Mesenteric fat pad (tissue), 1 donor: ENCODE measurements at places on chromosomes 4 and X. TPM values are rescaled to one million over a fixed set of nuclear protein-coding genes. Genes with fewer than 3 reads are reported as not detected.

The VEGFC gene
- 27.6 TPM for total RNA-seq

The CT45A2 gene
- not detected for total RNA-seq

The FRYL gene
- total RNA-seq: 53.0 TPM

The OCIAD2 gene
- 4.5 TPM for total RNA-seq

The SPARCL1 gene
- total RNA-seq: 302 TPM

The LRIT3 gene
- 0.16 TPM for total RNA-seq

- DNase-seq: no peak
These were observed 754.3 kb upstream of the MAGEB2 start for GRCh38 chrX:29461039-29461438.

DNA sequence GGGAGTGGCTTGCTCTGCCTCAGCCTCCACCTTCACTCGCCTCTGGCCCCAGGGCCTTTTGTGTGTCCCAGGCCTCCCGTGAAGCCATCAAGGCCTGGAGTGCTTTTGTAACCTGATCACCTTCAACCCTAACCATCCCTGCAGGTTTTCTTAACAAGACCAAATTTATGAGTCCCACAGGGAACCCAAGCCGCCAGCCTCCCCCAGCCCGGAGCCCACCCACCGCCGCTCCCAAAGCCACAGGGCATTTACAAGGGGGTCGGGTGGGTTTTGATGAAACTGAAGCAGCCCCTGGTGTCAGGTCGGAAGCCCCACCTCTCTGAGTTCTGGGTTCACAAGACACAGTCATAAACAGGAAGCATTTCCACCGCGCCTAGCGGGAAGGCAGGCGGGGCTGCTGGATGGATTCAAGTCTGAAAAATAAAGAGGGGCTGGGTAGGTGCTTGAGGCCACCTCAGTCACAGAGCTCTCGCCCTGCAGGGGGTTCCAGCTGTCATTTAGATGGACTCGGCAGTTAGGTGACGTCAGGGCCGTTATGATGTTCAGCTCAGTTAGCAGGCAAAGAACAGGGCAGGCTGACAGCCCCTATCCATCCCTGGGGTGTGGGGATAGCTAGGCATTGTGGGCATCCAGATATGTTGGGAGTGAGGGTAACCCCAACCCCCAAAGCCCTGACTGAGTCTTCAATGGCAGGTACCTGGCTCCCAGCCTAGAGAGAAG, 128.5 kb downstream of the BCOR start:
- no peak for DNase-seq

GRCh38 chr4:185773419-185773818, 38.6 kb downstream of the SORBS2 start:
- DNase-seq: no peak

- DNase-seq: no peak
These were observed 1.5 kb downstream of the NMU start for GRCh38 chr4:55634417-55635128.

DNA sequence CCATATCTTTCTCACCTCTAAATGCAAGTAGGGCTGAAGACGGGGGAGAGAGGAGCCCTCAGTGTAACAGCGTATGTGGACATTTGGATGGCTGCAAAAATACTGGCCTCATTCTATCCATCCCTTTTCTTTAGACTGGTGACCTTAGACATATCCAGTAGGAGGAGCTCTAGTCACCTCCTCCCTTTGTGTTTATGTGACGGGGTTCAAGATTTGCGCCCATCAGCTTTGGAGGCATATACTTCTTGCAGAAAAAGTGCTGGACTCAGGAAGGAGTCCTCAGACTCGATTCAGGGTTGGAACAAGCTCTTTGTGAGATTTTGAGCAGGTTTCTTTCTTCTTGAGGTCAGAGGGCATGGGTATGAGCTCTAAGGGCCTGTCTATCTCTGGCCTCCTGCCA, 86.2 kb downstream of the MAMLD1 start:
- DNase-seq: no peak

DNA sequence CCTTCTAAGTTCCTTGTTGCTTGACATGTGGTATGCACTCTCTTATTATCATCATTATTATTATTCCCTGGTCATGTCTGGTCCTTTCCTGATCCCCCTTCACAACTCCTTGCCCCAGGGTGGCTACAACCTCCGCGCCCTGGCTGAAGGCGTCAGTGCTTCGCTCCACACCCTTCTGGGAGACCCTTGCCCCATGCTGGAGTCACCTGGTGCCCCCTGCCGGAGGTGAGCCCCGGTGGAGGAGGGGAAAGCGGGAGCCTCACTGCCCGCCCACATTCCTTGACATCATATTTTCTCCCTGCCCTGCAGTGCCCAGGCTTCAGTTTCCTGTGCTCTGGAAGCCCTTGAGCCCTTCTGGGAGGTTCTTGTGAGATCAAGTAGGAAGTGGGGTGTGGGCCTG, 11.0 kb upstream of the ERAS start:
- DNase-seq: no peak

- DNase-seq: no peak
These were observed 37.5 kb upstream of the STK26 start for GRCh38 chrX:131985526-131986049.

DNA sequence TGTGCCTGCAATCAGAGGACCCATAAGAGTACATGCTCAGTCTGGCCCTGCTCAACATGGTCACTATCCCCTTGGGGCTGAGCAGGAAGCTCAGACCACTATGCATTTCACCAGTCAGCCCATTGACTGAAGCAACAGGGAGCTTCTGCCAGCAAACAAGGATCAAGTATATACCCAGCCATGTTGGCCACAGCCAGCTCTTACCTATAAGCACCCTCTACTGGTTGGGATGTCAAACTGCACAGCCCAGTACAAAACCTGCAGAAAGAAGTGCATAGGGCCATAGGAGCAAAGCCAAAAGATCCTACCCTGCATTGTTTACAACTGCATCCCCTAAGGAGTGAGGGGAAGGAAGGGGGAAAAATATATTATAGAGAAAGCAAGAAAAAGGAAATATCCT, 214.4 kb upstream of the CPEB2 start:
- no peak for DNase-seq

- no peak for DNase-seq
These were observed 163.6 kb upstream of the ANK2 start for GRCh38 chr4:112885897-112886296.

DNA sequence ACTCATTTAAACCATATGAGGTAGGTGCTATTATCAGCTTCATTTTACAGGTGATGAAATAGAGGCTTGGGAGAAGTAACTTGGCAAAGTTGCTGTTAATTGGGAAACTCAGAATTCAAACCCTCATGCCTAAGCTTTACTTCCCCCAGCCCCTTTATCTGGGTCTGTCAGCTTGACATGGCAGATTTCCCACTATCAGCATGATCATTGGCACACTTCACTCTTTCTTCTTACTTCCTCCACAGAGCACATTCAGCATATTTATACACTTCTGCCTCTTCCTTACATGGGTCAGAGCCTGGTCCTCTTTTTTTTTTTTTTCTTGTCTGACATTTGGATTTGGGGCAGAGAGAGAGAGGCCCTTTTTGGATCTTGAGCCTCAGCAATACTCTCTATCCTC, 56.5 kb upstream of the ARX start:
- DNase-seq: no peak

GRCh38 chrX:68072041-68072440, 361.3 kb downstream of the OPHN1 start:
- DNase-seq: no peak

GRCh38 chrX:77788050-77788449, 2.0 kb upstream of the ATRX start:
- no peak for DNase-seq

- DNase-seq: no peak
These were observed 15.3 kb upstream of the HPGD start for GRCh38 chr4:174537634-174538033.

DNA sequence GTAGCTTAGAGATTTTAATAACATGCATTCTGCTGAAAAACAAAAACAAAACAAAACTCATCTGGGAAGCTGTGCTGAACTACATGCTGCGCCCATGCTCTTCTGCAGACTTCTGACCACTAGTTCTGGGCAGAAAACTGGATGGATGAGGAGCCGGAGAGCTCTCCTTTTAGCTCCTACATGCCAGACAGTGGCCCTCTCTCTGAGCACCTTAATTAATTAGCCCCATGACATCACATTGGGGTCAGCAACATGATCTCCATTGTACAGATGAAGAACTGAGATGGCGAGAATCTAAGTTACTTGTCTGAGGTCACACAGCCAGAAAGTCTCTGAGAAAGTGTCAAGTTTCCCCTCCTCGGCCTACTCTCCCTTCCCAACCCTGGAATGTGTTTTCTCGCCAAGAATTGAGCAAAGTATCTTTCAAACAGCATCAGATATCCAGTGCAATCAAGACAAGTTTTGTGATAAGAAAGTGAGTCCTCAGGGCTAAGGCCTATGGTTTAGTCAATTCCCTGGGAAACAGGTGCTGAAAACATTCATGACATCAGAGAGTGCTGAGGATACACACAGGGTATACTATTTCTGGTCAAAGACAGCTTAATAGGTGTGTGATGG, 21.6 kb downstream of the SCD5 start:
- DNase-seq: peak; percentile 22

- no peak for DNase-seq
These were observed 53.0 kb downstream of the COQ2 start for GRCh38 chr4:83231620-83232076.

- DNase-seq: no peak
These were observed 5.7 kb downstream of the MAGEE1 start for GRCh38 chrX:76433219-76433618.
